ENCODE measurements at places on chromosomes 7 and 10.

DNA sequence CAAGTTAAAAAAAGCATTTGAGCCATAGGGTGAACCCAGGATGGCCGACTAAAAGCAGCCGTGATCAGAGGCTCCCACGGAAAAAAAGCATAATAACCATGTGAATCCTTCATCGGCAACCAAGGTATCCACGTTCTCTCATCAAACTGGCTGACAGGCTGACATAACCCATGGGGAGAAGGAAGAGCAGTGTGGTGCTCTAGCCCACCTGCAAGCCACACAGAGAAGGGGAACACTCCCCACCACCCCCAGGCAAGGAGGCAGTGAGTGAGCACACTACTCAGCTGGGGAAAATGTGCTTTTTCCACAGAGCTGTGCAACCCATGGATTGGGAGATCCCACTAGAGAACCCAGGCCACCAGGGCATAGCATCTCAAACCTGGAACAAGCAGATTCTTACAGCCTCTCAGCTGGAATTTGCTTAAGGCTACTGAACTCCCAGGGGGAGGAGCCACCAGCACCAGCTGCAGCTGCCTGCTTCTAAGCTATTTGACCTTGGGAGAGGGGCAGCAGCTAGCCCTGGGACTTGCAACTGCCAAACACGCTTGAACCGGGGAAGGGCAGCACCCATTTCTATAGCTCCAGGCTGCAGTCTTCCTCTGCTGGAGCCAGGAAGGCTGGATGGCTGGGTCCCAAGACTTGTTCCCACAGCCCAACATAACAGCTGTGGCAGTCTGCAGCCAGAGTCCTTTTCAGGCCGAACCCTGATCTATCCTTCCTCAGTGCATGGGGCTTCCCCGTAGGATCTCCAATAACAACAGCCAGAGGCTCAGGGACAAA is 178.2 kb upstream of the NRG3 start:
- peak; percentile 12 for DNase-seq

DNA sequence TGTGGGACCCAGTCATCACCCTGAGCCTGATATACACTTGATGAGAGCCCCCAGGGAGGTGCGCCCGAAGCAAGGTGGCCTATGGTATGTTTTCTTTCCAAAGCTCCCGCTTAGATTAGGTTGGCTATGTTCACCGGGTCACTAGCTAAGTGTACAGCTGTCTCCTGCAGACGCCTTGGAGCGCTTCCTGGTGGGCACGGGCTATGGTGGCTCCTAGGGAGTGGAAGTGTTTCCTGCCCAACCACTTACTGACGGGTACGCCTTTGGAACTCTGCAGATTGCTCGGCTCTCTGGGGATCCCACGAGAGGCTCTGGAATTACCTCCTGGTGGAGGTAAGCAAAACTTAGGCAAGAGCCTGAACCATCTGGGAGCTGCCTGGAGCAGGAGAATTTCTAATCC is 83.6 kb upstream of the CXCL12 start:
- no peak for DNase-seq

- DNase-seq, result no peak
Measured at GRCh38 chr7:29459589-29459988, 104.0 kb upstream of the PRR15 start.

- no peak for DNase-seq
Measured at GRCh38 chr10:3290550-3290949, 118.0 kb upstream of the PITRM1 start.

DNA sequence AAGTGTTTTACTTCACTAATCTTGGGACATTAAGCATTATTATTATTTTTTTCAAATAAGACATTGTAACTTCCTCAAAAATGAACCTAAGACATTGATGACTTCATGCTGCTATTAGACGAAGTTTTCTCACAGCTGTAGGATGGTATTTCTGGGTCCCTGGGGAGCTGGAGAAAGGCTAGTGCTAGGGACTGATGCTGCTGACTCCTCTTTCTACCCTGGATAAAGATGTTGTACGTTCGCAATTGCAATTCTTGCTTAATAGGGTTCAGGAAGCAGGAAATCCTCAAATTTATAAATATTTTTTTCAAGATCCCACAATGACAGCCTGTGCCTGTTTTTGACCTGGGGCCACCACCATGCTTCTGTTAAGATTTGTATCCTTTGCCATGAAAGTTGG is 526.0 kb downstream of the CCSER2 start:
- DNase-seq, result no peak

- no peak for DNase-seq
Measured at GRCh38 chr7:70314221-70314620, 715.9 kb downstream of the AUTS2 start.

DNA sequence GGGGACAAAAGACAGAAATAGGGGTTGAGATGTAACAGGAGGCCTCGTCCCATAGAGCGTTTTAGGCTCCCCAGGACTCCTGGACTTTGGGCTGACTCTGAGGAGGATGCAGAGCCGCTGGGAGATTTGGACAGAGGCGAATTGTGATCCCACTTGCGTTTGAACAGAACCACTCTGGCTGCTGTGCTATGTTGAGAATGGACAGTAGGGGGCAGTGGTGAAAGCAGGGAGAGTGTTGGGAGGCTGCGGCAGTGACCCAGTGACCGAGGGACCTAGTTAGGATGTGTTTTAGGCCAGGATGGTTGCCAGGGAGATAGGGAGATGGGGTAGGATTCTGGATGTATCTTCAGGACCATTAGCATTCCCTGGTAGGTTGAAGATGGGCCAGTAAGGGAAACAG is 271.6 kb downstream of the CCDC3 start:
- DNase-seq, result no peak

GRCh38 chr7:132697003-132697402 is 120.7 kb upstream of the PLXNA4 start:
- DNase-seq, result no peak

DNA sequence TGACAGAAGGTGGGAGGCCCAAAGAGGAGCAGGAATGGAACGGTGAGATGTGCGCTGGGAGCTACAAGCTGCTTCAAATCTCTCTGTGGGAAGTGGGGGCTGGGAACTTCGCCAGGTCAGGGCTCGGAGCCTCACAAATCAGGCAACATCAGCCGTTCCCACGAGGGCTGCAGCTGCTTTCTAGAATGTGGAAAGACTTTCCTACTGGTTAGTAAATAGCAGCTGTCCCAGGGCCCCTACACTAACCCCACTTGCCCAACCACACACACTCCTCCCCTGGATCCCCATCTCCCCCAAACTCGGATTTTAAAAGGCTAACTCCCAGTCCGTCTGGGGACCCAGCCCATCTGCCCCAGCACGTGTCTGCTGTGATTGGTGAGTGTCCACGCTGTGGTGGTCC is 40.6 kb upstream of the PITRM1 start:
- no peak for DNase-seq

GRCh38 chr7:138654616-138655015 is 46.5 kb downstream of the SVOPL start:
- no peak for DNase-seq

DNA sequence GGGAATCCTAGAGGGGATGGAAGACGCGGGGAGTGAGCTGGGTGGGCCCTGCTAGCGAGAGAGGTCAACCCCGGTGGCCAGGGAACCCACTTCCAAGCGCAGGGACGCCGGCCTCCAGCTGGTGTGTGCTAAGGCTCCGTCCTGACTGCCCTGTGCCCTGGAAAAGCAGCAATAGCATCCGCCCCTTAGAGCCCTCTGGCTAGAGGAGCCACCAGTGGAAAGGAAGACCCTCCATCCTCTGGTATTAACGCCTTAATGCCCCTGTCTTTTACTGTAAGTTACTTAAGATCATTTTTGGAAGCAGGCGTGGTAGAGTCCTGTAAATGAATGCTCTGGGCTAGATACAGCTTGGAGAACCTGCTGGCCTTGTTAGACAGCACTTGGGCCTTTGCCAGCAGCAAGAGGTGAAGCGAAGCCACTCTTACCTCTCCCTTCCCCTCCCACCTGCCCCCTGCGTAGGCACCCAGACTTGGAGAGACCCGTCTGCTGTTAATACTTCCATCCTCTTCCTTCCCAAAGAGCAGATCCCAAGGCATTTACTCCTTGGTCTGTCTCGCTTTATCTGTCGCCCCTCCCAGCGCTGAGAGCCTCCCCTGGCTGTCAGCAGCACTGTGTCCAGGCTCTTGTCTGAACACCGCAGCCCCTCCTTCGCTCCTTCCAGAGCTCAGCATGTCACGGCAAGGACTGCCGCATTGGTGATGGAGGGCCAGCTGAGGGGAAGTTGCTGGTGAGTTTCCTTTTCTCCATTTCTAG is 4.6 kb downstream of the REPIN1 start:
- no peak for DNase-seq

GRCh38 chr7:104960741-104961448 is 53.1 kb upstream of the KMT2E start:
- no peak for DNase-seq

DNA sequence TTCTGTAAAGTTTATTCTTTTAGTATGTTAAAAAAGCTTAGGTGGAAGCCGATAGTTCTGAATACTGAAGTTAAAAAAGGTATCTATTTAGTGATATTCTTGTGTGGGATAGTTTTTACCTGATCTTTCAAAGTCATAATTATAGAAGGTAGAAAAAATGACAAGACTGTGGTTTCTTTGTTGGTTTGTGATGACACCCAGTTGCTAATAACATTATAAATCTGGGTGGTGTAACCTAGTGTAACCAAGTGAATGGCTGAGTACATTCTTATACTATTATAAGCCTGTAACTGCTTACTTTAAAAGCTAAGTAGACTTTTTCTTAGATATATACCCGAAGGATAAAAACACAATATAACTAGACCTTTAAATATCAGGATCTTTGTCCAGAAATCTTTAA is 2.3 kb downstream of the CDK13 start:
- no peak for DNase-seq

- DNase-seq, result no peak
Measured at GRCh38 chr7:110600956-110601355, 490.0 kb upstream of the LRRN3 start.

- DNase-seq, result no peak
Measured at GRCh38 chr10:72107325-72108003, 19.1 kb upstream of the SPOCK2 start.

Measured in progenitor cell of endocrine pancreas (in vitro differentiated cells).